Activated T-cell treated with anti-CD3 and anti-CD28 coated beads for 48 hours (primary cell): ENCODE measurements at places on chromosomes 3 and 15.

GRCh38 chr15:76058714-76059319, 968 bp upstream of the TMEM266 start:
- DNase-seq, result no peak

DNA sequence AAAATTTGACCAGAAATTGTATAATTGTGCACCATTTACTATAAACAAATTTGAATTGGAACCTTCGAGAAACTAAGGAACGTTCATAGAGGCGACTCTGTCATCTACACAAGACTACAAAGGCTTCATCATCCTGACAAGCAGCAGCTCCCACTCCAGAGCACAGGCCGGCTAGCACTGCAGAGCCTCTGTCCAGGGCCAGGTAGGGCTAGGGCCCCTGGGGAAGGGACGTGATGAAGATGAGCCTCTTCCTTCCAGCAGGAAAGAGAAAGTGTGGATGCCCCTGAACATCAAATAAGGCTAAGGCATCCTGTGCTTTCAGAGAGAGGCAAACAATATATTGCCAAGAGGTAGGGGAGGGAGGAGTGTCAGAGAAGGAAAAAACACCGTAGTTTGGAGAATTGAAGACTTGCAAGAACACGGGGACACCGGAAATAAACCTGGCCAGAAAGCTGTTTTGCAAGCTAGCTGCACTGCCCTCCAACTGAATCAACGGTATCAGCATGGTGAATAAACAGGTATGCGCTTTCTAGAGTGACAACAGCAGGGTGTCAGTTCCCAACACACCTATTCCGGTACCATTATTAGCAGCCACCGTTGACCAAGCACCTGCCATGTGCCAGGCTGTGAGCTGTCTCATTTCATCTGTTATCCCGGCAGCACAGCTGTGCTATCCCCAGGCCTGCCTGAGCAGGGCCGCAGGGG, 12.4 kb downstream of the XXYLT1 start:
- DNase-seq, result no peak

DNA sequence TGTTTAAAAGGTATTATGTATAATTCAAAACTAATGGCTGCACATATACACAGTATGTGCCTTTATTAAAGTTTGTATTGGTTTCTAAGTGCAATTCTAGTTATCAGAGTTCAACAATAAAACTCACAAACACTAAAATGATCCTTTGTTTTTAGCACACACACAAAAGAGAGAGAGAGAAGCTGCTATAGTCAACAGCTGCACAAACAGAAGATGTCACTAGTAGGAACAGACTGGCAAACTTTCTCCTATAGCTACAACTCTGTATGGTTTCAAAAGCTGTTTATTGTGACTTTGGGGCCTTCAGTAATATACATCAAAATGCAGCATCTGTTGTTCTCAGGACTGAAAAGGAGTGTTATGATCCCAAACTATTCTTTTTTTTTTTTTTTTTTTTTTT, 6.1 kb downstream of the SECISBP2L start:
- no peak for DNase-seq

DNA sequence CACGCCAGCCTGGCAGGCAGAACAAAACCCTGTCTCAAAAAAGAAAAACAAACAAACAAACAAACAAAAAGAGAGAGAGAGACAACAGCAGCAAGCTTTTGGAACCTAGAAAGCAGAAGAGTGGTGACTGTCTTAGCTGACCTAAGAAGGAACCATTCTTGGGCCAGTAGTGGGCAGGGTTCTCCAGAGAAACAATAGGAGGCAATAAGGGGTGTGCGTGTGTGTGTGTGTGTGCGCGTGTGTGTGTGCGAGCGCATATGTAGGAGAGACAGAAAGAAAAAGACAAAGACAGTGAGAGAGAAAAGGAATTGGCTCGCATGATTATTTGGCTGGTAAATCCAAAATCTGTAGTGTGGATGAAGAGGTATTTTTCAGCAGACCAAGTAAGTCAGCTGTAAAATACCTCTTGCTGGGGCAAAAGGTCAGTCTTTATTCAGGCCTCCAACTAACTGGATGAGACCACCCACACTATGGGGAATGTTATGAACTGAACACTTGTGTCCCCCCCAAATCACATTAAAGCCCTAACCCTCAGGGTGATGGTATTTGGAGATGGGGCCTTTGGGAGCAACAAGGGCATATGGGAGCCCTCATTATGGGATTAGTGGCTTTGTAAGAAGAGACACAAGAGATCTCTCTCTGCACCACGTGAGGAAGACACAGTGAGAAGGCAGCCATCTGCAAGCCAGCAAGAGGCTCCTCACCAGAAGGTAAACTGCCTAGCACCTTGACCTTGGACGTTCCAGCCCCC, 15.1 kb upstream of the BLM start:
- no peak for DNase-seq

GRCh38 chr3:116005404-116005803, 382.1 kb downstream of the GAP43 start:
- no peak for DNase-seq
